Astrocyte of the cerebellum (primary cell): ENCODE measurements at places on chromosomes 7 and 10.

- no peak for DNase-seq
Measured at GRCh38 chr10:28130267-28130666, 131.4 kb upstream of the ODAD2 start.

DNA sequence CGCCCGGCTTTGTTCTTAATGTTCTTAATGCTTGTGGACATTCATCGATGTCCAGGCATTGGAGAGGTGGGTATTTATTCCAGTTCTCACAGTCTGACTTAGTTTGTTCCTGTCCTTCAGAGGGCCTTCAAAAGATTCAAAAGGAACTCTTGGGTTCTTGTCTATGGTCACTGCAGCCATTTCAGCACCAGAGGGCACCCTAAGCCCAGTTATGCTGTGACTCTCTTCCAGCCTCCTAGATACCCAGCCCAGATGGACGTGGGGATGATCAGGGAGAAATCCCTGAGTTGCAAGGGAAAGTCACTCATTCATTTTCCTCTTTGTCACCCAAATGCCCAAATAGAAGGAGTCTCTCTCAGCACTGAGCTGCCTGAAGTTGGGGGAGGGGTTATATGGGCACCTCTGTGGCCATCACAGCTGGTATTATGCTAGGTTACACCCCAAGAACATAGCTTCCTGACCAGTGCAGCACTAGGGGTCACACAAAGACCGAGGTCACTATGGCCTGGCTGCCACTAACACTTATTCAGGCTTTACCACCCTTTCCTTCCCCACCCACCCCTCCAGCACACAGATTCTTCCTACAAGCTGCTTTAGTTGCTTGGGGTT, 26.5 kb upstream of the CCDC126 start:
- DNase-seq: peak; percentile 63

GRCh38 chr7:155644971-155645509, 579 bp downstream of the RBM33 start:
- no peak for DNase-seq

DNA sequence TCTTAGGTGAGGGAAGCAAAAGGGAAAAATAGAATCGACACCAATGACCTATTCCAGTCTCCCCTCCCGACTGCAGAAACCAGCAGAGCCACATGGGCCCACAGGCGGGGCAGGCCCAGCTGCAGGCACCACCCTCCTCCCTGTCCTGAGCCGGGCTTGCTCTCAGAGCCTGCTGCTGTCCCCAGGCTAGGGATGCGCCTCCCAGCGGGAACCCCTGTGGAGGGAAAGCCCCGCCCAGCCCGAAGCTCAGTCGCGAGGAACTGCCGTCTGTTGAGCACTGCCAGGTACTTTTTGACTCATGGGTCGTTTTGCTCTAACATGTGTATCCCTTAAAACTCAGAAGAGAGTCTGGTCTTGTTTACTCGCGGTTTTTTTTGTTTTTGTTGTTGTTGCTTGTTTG, 124.5 kb upstream of the RET start:
- DNase-seq: no peak

GRCh38 chr10:100731407-100732240, 13.8 kb upstream of the PAX2 start:
- no peak for DNase-seq

- no peak for DNase-seq
Measured at GRCh38 chr7:81025360-81025759, 106.5 kb upstream of the SEMA3C start.

DNA sequence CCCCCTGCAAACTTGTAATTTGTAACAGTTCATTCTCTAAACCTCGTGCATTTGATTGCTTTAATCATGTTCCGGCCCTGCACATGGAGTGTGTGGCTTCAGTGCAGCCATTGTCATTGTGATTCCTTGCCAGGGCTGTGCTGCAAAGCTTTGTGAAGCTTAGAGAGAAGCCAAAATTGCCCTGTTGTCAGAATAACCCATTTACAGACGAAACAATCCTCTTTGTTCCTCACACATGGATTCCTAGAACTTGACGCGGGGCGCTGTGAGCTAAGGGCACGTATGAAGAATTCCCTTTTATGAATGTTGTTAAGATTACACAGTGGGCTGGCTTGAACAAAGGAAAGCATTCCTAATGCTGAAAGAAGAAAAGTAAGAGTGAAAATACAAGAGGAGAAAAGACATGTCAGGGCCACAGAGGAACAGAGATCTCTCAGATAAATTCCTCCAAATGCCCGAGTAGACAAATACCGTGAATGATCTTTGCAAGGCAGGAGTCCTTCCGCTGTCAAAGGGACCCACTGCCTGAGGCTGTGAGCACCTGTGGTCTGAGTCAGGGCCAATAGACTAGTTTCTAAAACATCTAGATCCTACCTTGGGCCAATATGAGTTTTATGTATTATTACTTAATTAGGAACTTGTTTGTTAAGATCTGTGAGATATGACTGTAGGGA, 205.4 kb upstream of the C7orf33 start:
- DNase-seq: no peak

GRCh38 chr7:103346396-103346795, 1.0 kb upstream of the PSMC2 start:
- DNase-seq: no peak

DNA sequence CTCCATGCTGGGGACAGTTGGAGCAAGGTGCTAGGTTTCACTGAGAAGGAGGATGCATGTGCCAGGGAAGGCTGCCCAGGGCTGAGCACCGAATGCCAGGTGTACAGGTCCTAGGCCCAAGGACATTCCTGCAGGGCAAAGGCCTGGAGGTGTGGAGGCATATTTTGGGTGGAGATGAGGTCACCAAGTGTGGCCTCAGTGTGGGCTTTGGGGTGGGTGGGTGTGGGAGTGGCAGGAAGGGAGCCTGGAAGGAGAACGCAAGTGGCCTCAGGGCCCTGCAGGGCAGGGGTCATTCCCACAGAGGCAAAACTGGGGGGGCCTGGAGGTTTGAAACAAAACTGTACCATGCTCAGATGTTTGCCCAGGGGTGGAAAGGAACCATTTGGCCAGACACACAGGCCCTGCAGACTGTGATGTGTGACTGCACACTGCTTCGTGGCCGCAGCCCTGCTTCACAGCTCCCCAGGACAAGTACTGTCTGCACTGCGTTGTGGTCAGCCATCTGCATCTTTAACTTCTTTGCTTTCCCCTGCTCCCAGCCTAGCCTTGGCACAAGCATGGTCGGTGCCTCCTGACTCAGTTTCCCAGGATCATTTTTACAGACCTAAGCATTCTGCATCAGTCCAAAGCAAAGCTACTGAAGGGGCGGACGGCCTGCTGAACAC, 5.1 kb downstream of the PLPP4 start:
- DNase-seq: no peak

GRCh38 chr7:28865601-28866144, 92.5 kb downstream of the TRIL start:
- DNase-seq: no peak

GRCh38 chr10:74021248-74022055, 23.5 kb downstream of the VCL start:
- no peak for DNase-seq

DNA sequence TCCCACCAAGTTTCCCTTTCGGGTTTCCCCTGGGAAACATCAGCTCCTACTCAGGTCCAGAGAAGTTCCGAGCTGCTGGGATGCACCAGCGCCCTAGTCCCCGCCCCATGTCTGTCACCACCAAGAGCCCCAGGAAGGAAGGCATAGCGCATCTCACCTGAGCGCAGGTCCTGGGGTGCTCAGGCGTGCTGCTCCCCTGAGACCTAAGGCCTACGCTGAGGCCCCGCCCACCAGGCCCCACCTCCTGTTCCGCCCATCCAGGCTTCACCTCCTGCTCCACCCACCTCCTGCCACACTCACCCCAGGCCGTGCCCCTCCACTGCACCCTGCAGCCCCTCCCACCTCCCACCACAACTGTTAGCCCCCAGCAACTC, 1.2 kb upstream of the TFR2 start:
- no peak for DNase-seq

DNA sequence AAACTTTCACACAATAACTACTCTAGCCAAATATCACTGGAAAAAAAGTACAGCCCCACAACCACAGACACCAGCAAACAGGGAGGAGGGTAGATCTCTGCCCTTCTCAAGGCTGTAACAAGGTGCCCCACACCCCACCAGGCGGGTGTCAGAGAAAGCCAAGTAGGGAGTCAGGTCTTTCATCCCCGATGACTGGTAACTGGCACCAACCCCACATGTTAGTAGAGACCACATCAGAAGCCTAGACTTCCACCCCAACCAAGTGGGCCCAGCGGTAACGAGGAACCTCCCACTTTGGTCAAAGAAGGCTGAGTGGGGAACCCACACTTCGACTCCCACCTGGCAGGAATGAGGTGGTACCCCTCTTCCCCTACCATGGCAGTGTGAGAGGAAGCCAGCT, 16.4 kb upstream of the RUFY2 start:
- DNase-seq: no peak

- DNase-seq: no peak
Measured at GRCh38 chr7:137120690-137121089, 222.8 kb downstream of the PTN start.

- DNase-seq: peak; percentile 59
Measured at GRCh38 chr7:37901236-37901827, 15.3 kb downstream of the SFRP4 start.

DNA sequence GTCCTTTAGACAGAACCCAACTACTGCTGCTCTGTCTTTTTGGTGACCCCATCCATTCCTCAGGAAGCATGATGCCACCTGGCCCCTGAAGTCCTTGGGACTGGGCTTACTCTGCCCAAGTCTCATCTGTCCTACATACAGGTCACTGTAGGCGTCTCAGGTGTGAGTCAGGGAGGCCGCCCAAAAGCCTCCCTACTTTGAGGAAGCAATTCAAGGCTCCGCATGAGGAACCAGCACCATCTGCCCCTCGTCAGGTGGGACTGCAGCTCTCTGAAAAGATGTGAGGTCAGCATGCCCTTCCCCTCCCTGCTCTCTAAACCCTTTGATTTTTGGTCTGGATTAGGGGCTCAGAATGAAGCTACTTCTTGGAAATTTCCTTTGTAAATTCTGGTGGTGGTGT, 354.8 kb downstream of the CXCL12 start:
- no peak for DNase-seq
